ENCODE measurements at places on chromosomes 7 and 10.

DNA sequence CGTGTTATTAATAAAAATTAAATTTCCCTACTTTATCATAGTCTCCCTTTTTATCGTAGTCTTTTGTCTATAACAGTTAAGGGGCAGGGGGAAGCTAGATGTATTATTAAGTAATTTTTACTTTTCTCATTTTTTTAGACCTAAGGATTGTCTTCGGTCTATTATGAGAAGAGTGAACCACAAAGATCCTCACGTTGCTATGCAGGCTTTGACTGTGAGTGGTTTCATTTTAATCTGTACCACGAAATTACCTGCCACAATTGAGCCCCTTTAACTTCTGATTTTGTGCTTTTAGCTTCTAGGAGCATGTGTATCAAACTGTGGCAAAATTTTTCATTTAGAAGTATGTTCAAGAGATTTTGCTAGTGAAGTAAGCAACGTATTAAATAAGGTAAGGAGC, 40.6 kb downstream of the STAM start:
- H3K27ac ChIP-seq: no peak overlapping the region
- no peaks in the 10 kb centered on the region for H3K4me1 ChIP-seq
- no peaks in the 10 kb centered on the region for H3K27me3 ChIP-seq
- no peak overlapping the region for H3K4me3 ChIP-seq
- no peak for DNase-seq

GRCh38 chr10:62162261-62162981, 106.2 kb downstream of the RTKN2 start:
- no peak for DNase-seq
- H3K27me3 ChIP-seq: no peaks in the 10 kb centered on the region
- H3K4me1 ChIP-seq: no peaks in the 10 kb centered on the region
- no peak overlapping the region for H3K4me3 ChIP-seq
- H3K36me3 ChIP-seq: no peaks in the 10 kb centered on the region

DNA sequence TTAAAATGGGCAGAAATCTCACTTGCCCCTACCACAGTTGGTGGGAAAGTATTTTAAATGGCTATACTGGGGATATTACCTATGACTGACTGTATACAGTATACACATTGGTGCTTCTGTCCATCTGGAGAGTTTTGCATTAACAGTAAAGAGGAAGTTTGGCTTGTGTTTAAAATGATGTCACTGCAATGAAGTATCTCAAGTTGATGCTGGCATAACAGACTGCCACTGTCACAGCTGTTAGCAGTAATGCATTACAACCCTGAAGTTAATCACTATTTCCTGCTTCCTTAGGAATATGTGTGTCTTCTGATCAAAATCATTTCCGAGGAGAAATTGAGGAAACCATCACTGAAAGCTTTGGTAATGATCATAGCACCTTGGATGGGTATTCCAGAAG, 1.9 kb downstream of the DKK1 start:
- no peak overlapping the region for H3K4me3 ChIP-seq
- no peaks in the 10 kb centered on the region for H3K36me3 ChIP-seq
- H3K4me1 ChIP-seq: peaks cover 16% of the 10 kb centered on the region

GRCh38 chr10:112855134-112855533, 94.9 kb upstream of the TCF7L2 start:
- no peaks in the 10 kb centered on the region for H3K4me1 ChIP-seq
- no peak for DNase-seq
- no peaks in the 10 kb centered on the region for H3K36me3 ChIP-seq
- H3K27me3 ChIP-seq: no peaks in the 10 kb centered on the region
- H3K4me3 ChIP-seq: no peak overlapping the region

DNA sequence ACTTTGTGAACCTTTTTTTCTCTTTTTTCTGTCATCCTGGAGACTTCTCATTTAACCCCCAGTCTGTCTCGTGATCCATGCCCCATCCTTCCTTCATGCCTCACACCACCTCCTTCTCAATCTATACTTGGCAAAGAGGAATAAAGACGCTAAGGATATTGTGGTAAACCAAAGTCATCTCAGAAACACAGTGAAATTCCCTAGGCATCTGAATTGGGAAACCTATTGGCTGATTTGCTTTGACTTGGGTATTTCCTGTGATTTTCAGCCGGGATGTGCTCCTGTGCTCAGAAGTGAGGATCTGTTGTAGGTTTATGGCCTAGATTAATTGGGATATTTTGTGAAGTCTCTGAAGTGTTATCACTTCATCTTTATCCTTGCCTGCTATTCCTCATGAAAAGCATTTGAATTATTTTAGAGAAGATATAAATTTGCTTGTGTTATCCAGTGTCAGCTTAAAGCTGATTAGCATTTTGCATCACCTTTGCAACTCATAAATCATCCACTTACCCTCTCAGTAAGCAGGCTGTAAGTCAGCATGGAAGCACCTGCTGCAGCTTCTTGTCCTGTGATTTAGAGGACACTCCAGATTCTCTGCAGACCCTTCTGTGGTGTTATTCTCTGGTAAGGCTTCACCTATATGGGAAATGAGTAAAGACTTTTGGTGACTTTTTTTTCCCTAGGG, 138.0 kb downstream of the AUTS2 start:
- H3K4me1 ChIP-seq: no peaks in the 10 kb centered on the region
- no peaks in the 10 kb centered on the region for H3K36me3 ChIP-seq
- H3K4me3 ChIP-seq: no peak overlapping the region

DNA sequence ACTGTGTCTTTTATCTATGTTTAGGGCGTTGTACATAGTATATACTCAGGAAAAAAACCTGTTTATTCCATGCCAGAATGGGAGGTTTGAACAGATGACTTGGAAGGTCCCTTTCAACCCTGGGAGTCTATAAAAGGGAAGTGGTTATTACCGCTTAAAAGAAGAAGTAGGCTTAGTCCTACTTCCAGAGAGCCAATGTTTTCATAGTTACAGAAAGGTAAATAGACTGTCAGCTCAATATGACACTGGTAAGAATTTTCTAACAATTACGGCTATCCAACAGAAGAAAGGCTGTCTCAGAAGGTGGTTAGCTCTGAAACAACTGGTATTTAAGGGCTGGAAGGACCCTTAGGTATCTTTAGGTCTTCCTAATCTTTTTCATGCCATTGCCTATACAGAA, 1.1 kb upstream of the TFAM start:
- peaks cover 15% of the 10 kb centered on the region for H3K36me3 ChIP-seq
- H3K4me1 ChIP-seq: peaks cover 4% of the 10 kb centered on the region
- peak overlapping the region; percentile 99 for H3K4me3 ChIP-seq
- H3K27ac ChIP-seq: peak overlapping the region; percentile 91
- no peaks in the 10 kb centered on the region for H3K27me3 ChIP-seq
